Amygdala (tissue), 56 donors: ENCODE measurements at places on chromosomes 12 and 14.

GRCh38 chr12:182381-182892, 31.5 kb downstream of the SLC6A12 start:
- DNase-seq: no peak

DNA sequence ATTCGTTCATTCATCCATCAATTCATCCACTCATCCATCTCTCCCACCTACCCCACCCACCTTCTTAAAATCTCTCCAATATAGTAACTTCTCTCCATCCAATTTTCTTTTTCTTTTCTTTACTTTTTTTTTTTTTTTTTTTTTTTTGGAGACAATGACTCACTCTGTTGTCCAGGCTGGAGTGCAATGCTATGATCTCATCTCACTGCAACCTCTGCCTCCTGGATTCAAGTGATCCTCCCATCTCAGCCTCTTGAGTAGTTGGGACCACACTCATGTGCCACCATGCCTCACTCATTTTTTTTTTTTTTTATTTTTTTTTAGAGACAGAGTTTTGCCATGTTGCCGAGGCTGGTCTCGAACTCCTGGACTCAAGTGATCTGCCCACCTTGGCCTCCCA, 118.4 kb downstream of the SUDS3 start:
- no peak for DNase-seq

DNA sequence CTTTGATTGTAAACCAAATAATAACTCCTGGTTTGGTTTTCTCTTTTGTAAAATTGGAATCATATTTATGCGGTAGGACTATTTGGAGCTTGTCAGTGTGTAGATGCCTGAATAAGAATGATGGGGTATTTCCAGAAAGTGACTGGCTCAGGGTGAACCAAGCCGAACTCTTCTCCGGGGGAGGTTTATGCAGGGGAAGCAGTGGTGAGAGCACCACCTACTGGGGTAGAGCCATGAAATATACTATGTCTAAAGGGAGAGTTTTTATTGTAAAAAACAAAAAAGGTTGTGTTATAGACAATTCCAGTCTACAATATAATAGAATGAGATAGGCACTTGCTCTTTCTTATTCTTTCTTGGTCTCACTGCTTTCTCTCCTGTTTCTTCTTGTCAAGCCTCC, 222.9 kb upstream of the SLC16A7 start:
- no peak for DNase-seq

DNA sequence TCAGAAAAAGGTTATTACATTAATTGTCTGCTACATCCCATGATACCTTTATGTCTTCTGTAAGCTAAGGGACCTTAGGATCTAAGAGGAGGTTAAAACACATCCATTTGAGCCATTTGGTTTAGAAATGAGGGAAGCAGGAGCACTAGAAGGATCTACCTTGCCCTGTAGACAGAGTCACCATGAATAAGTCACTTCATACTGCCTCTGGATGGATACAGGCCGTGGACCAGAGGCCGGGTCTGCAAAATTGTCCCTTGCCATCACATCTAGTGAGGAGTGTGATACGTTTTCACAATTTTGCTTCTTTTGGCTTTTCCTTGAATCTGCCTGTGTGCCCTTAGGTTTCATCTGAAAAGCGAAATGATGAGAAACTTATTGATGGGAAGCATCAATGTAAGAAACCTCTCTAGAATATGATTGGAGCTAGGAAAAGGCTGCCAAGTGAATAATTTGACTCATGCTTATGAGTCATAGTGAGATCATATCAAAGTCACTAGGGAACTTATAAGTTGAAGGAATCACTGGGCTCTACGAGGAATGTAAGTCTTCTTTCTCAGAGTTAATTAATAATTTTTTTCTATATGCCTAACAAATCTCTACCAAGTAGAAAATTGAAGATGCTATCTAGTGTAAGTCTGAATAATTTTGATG, 10.8 kb downstream of the GLRX5 start:
- no peak for DNase-seq

GRCh38 chr12:57864442-57865083, 18.0 kb upstream of the CTDSP2 start:
- no peak for DNase-seq

DNA sequence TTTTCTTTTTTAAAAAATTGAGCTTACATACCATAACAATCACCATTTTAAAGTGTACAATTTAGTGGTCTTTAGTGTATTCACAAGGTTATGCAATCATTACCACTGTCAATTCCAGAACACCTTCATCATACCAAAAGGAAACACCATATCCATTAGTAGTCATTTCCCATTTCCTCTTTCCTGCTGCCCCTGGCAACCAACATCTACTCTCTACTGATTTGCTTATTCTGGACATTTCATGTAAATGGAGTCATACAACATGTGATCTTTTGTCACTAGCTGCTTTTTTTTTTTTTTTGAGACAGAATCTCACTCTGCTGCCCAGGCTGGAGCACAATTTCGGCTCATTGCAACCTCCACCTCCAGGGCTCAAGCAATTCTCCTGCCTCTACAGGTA, 66.8 kb upstream of the CFL2 start:
- DNase-seq: no peak

GRCh38 chr14:32707742-32708500, 230.8 kb upstream of the NPAS3 start:
- no peak for DNase-seq

DNA sequence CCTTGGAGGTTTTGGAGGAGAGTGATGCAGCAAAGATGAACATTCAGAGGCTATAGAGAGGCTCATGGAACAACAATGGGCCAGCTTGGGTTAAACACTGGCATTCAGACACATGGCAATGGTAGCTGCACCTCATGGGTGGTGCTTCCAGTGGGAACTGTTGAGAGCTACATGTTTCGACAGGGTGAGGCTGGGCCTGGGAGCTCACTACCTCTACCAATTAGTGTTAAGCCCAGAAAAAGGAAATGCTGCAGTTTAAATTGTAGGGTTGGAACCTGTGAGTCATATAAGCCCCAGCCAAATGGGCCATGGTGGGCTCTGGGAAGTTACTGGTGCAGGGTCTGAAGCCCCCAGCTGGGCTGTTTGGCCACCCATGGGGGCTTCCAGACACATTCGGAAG, 279.7 kb downstream of the ZFP36L1 start:
- DNase-seq: no peak

GRCh38 chr12:118307069-118307954, 65.4 kb downstream of the TAOK3 start:
- no peak for DNase-seq

DNA sequence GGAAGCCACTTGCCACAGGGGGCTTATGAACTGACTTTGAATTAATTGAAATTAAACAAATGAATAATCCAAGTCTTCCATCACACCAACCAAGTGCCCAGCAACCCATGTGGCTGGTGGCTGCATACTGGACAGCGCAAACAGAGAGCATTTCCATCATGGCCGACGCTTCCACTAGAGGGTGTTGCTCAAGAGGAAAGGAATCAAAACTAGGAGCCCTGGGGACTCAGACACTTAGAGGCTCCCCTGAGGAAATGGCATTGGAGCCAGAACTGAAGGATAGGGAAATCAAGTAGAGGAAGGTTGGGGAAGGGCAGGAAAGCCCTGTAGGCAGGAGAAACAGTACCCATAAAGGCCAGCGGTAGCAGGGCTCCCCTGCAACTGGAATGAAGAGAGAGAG, 50.6 kb upstream of the NUAK1 start:
- DNase-seq: no peak

DNA sequence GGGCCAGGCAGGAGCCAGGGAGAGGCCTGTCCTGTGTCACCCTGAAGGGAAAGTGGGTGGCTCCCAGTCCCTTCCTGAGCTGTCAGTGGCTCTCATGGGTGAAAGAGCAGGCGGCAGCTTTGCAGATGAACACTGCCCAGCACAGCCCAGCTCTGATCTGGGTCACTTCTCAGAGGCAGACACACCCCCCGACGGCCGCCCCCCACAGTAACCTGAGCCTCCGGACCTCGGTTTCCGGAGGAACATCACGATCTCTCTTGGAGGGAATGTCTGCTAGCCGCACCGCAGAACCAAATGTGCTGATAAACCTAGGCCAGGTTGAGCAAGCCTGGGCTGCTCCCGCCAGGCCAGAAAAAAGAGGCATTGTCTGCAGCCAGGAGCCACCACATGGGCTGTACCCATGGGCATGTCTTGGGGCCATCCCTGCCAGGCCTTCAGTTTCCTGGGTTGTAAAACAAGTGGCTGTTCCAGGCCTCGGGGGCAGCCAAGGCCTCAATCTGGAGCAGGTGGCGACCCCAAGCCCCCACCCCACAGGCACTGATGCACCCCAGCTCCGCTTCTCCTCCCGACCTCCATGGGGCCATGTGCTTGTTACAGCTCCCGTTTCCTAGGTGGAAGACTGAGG, 57.6 kb downstream of the NCOR2 start:
- peak; percentile 64 for DNase-seq

DNA sequence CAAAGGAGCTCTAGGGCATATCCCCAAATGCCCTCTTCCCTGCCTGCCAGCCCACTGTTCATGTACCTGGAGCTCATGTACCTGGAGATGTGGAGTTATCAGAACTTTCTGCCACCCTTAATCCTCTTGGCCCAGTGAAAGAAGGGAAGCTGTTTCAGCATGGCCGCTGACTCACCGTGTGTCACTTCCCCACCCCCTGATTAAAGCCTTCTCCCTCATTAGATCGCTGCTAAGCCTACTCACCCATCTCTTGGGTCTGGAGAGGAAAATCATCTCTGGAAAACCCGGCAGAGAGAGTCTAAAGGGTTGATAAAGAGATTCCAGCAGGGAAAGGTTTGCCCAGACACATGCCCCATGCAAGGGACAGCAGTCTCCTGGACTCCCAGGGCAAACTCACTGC, 4.5 kb upstream of the LTBP2 start:
- no peak for DNase-seq

DNA sequence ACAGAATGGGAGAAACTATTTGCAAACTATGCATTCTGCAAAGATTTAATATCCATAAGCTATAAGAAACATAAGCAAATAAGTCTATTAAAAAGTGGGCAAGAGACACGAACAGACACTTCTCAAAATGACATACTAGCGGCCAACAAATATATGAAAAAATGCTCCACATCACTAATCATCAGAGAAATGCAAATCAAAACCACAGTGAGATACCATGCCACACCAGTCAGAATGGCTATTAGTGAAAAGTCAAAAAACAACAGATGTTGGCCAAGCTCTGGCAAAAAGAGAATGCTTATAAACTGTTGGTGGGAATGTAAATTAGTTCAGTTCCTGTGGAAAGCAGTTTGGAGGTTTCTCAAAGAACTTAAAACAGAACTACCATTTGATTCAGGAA, 121.3 kb downstream of the KCNMB4 start:
- DNase-seq: no peak

- DNase-seq: no peak
Observed at GRCh38 chr12:109752117-109753053, 38.8 kb downstream of the FAM222A start.

GRCh38 chr12:82130762-82131161, 227.4 kb downstream of the CCDC59 start:
- no peak for DNase-seq

- DNase-seq: no peak
Observed at GRCh38 chr12:71782017-71782416, 27.4 kb downstream of the RAB21 start.

DNA sequence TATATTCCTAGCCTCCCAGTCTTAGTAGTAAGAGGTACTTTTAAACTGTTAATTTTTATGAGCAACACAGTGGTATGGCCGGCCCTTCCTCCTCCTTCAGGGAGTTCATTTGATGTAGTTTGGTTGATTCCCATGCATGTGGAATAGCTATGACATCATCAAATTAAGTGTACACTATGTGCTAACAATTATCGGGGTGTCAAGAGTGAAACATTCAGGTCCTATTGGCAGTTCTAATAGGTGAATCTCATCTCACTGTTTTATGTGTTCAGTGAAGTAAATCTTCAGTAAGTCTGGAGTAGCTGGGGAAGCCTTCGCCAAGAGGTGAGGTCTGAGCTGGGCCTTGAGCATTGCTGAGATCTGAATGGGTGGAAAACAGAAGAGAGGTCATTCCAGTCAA, 656.5 kb downstream of the DIO2 start:
- no peak for DNase-seq

GRCh38 chr12:51270067-51270950, at the start of gene SMAGP:
TSS of gene SMAGP (minus strand) at chr12:51270415. CDS start at chr12:51269278, 1,137 bp downstream.
- no peak for DNase-seq

DNA sequence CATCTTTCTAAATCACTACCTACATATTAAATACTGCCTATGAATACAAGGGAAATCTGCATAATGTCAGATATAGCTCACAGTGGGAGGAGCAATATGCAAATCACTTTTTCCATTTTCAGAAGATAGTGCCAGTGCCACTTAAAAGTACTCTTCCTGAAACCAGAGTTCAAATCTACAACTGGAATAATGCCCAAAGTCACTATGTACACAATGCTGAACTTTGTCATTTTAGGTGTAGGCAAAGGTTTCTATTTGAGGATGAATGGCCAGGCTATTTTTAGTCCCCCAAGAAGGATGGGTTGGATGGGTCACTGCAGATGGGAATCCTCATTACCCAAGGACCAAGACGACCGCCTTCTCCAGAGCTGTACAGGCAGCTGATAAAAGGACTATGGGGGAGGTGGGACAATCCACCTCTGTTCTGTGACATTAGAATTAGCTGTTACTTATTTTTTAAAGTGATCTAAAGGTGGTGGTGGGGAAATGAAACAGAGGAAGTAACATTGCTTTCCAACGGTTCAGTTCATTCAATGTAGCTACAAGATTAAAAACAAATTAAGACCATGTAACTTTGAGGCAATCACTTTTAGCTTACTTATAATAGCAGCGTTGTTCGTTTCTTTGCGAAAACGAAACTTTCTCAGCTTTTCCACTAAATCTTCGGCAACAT, 5.6 kb downstream of the GMFB start:
- no peak for DNase-seq

DNA sequence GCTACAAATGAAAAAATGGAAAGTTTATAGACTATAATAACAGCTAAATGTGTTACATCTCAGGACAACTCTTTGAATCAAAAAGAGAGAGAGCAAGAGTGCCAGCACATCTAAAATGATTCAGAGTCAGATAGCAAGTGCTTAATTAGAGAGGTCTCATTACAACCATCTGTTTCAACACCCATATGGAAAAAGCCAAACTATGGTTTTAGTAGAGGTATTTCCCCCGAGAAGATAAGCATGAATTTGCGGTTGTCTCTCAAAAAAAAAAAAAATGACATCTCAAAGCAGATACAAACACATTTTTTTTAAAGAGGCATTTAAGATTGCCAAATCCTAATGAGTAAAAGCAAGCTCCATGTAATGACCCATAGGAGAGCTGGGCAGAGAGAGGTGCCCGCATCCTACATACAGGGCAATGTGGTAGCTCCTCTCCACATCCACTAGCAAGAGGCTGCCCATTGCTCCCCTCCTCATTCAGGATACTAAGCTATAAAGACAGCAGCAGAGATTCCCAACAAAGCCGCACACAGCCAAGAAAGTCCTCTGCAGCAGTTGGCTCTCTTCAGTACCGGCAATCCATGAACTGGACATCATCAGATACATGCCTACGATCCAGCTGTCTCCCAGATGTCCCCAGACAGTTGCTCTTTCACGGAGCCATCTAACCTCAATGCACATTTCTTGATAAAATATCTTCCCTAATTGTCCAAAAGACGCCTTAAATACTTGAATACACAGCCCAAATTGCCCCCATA, 100.4 kb downstream of the EFCAB11 start:
- DNase-seq: no peak

- no peak for DNase-seq
Observed at GRCh38 chr12:132373901-132374611, 44.7 kb upstream of the GALNT9 start.
